ENCODE measurements at places on chromosomes 3 and 15. TPM values are rescaled to one million over a fixed set of nuclear protein-coding genes. Genes with fewer than 3 reads are reported as not detected.

LIPH gene
- 1.0 TPM for polyA plus RNA-seq

DYNC1LI1 gene
- polyA plus RNA-seq = 63.7 TPM

GRCh38 chr3:123620343-123620742, 35.5 kb upstream of the HACD2 start:
- DNase-seq = no peak

- no peak for DNase-seq
These were observed 11.8 kb upstream of the C3orf70 start for GRCh38 chr3:185164428-185165217.

DNA sequence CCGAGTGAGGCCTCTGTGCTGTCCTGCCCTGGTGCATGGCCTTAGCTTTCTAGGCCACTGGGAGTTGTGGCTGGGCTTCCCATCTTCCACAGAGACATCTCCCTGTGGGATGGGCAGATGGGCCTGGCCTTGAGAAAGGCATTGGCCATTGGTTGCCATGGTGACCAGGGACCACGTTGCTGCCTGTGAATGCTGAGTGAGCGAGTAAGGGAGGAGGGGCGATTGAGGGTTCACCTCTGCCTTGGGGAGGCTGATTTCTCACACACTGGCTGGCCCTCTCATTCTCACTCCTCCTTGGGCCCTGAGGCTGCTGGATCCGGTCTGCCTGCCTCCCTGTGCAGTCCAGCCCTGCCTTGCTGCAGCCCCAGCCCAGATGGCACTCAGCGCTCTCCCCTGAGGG, 26.4 kb upstream of the DOCK3 start:
- DNase-seq = peak; percentile 52

GRCh38 chr3:49173792-49174170, 2.4 kb downstream of the KLHDC8B start:
- no peak for DNase-seq

DNA sequence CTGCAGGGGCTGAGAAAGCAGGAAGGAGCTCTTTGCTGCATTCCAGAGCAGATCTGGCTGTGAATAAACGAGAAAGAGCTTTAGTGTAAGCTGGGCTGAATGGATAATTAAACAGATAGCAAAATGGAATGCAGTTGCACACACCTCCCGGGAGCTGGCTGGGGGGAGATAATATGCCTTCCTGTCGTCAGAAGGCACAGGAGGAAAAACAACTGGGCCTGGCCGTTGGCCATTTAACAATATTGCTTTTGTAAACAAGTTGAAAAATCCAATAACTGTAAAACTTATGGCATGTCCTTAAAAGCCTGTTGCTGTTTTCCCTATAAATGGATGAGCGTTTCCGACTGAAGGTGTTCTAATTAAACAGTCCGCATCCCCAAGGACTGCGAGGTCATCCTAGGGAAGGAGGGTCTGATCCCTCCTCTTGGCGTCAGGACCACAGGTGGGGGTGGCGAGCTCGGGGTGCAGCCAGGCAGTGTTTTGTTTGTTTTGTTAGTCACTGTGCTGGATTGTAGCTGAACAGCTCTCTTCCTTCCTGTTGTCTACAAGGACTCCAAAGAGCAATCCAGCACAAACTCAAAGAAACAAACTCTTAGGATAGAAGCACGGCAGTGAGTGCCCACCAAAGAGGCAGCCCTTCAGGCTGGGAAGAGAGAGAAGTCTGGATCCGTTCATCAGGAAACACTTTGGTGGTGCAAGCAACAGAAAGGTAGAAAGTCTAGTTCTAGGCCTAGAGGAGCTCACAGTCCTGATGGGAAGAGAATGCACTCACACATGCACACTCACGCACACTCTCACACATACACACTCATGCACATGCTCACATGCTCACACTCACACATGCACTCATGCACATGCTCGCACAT, 133.4 kb upstream of the SMAD3 start:
- no peak for DNase-seq

DNA sequence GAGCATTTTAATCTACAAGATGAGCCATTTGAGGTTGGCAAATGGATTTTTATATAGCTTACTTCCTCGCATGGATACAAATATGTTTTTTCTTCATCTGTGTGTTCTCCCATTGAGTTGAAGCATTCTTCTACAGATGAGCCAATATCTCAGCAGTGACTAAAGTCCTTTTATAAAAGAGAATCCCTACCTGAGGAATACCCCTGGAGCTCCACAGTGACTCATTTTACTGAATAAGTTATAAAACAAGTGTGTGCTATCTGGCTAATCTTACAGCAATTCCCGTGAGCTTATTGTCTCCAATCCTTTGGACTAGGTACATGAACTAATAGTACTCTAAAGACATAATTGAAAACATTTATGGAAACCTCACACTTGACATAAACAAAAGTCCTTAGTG, 354.2 kb upstream of the BCHE start:
- no peak for DNase-seq

- no peak for DNase-seq
These were observed 752 bp downstream of the CEP63 start for GRCh38 chr3:134486577-134487041.

DENND6A gene
- polyA plus RNA-seq = 7.8 TPM

ZNF385D gene
- polyA plus RNA-seq = 0.40 TPM

GRCh38 chr3:110680450-110680849, 391.2 kb upstream of the NECTIN3 start:
- no peak for DNase-seq

DNA sequence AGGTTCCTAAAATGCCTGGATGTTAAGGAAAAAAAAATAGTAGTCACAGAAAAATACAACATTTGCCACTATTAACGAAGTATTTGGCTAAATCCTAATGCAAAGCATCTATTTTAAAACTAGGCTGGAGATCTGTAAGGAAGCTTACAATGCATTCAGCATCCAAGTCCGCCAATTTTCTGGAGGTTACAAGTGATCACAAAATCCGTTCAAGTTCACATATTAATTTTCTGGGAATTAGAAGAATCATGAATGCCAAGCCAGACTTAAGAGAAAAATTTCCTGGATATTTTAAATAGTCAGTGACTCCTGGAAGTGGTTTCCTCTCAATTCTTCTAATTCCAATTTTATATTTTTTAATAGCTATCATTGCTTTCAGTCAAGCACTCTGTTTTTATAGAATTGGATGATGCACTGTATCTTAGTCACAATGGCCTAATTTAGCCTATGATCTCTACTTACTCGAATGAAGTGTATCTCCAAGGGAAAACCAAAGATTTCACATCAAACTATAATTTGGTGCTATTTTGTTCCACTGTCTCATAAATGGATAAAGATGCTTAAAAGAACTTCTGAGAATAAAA, 60.4 kb downstream of the P3H2 start:
- no peak for DNase-seq

DNA sequence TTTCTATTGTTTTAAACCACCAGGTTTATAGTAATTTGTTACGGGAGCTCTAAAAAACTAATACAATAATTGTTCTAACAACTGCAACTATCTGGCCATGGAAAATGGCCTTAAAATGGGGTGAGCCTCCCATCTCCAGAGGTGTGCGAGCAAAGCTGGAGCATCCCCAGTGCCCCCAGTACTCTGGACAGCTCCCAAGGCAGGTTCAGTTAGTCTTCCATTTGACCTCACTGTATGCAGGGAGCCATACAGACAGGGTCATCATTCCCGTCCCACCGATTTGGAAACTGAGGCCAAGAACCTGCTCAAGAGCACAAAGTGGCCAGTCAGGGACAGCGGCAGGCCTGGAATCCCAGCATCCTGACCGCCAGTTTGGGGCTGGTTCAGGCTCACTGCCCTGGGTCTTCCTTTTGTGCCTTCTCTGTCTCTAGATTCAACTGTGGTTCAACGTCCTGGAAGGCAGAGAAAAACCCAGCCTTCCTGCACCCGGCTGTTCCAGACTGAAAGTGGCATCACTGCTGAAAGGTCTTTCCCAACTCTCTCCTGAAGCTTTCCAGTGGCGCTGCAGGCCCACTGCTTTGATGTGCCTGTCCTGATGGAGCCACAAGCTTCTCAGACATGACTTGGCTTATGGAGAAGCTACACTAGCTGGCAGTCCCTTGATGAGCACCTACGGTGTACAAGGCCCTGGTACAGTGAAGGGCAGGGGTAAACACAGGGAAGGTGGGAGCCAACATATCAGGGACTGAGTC, 76.6 kb upstream of the LINGO1 start:
- DNase-seq = no peak

SETD2 gene
- polyA plus RNA-seq = 33.1 TPM

- no peak for DNase-seq
These were observed 161.4 kb downstream of the CHST2 start for GRCh38 chr3:143280984-143281383.

DNA sequence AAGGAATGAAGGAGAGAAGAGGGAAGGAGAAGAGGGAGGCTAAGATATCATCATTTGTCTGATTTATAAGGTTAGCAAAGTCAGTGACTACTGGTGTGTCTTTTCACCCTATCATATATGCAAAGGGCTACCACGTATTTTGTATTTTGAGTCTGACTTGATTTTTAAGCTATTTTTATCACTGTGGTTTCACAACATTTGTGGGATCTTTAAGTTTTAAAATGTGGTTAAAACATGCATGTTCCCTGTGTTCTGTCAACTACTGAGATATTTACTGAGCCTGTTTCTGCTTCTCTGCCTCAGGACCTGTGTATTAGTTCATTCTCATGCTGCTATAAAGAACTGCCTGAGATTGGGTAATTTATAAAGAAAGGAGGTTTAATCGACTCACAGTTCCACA, 22.5 kb upstream of the SPTSSB start:
- no peak for DNase-seq

SEMA6D gene
- 1.4 TPM for polyA plus RNA-seq

- DNase-seq = no peak
These were observed 861.9 kb upstream of the SEMA6D start for GRCh38 chr15:46855388-46855787.

GRCh38 chr15:81155375-81156218, 21.5 kb downstream of the CFAP161 start:
- DNase-seq = peak; percentile 58

- DNase-seq = no peak
These were observed 779.1 kb downstream of the CADM2 start for GRCh38 chr3:85737846-85738245.

CCNDBP1 gene
- 34.1 TPM for polyA plus RNA-seq

DNA sequence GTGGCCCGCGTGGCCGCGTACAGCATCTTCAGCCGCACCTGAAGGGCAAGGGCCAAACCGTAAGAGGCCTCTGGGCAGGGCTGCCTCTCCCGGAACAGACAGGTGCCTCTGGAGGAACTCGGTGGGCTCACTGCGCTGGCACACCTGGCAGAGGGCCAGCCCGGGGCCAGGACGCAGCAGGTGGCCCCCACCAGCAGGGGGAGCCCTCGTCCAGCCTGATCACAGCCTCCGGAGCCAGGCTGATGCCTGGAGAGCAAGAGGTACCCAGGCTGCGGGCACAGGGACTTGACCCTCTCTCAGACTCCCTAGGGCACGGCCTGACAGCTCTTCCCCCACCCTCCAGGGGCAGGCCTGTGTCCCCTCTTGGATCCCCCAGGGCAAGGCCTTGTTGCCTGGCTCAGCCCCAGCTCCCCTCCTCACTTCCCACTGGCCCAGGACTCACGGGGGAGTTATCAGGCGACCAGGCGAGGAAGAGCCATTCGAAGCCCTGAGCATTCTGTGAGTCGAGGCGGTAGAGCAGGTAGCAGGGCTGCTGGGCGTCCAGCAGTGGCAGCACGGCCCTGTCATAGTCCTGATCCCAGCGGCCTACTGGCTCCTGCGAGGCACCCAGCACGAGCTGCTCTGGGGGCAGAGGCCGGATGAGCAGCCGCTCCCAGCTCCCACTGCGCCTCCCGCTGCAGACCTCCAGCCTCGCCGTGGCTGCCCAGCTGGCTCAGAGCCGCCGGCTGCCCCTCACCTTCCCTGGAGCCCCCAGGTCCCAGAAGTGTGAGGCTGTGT, 6.2 kb upstream of the TLR9 start:
- DNase-seq = peak; percentile 80

- no peak for DNase-seq
These were observed 24.4 kb downstream of the POLR2M start for GRCh38 chr15:57730876-57731275.

- no peak for DNase-seq
These were observed 62.9 kb upstream of the MCF2L2 start for GRCh38 chr3:183491109-183491922.

DNA sequence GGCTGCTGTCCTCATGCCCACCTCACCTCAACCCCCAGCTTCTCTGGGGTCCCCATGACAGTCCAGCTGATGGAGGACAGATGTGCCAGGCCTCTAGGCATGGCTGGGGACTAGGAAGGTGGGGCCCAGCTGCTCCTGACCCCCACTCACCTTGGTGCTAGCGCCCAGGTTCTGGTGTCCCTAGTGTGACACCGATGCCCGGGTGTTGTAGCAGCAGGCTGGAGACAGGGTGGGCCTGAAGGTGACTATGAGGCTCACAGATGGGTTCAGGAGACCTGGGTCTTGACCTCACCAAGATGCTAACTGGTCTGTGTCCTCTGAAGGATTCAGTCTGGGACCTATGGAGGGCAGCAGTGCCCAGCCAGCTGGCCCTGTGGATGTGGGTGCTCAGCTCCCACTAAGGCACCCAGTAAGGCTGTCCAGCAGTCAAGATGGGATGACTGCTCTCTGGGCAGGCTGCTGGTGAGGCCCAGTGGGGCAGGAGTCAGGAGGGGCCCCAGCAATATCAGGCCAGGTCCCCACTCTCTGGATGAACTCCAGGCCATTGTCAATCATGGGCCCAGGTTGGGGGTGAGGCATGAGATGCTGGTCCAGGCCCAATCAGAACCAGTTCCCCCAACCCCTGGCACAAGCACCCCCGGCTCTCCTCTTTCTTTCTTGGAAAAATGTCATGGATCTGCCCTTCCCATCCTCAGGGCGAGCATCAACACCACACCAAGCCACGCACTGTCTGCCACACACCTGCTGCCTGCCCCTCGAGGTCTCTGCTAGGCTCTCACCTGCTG, 33.0 kb downstream of the ALDH1L1 start:
- peak; percentile 33 for DNase-seq

- no peak for DNase-seq
These were observed 7.4 kb upstream of the SLC33A1 start for GRCh38 chr3:155861476-155862183.

- DNase-seq = no peak
These were observed 84.2 kb downstream of the SEMA6D start for GRCh38 chr15:47801522-47801921.

IMPG2 gene
- 0.35 TPM for polyA plus RNA-seq

ROBO2 gene
- 0.30 TPM for polyA plus RNA-seq

DNA sequence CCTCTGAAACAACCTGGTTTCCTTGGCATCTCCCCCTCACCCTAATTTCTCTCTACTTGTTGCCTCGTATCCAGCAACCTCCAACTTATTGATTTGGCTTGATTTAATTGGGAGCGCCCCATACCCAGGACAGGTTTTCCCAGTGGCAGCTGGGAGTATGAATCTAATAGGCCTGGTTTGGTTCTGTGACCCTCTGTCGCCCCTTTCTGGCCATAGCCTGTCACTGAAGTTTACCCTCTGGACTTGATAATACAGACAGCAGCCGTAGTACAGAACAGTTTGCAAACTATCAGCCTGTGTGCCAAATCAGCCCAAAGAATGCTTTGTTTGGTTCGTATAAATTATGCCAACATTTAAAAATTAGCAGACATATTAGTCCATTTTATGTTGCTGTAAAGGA, 525.1 kb upstream of the GOLIM4 start:
- DNase-seq = no peak

All from adrenal gland (tissue), 19 donors.